Stimulated activated CD4-positive, alpha-beta T cell treated with anti-CD3 and anti-CD28 coated beads, Interleukin-1b, Interleukin-23, amount 100 ng/mL, for 24 hours (primary cell): ENCODE measurements at places on chromosomes 7 and 10.
A peak's percentile ranks its signal among the peaks of the same experiment; 100 is the strongest.

GRCh38 chr7:139777133-139777891 lies 486 bp downstream of the HIPK2 start:
- peak; percentile 30 for DNase-seq

DNA sequence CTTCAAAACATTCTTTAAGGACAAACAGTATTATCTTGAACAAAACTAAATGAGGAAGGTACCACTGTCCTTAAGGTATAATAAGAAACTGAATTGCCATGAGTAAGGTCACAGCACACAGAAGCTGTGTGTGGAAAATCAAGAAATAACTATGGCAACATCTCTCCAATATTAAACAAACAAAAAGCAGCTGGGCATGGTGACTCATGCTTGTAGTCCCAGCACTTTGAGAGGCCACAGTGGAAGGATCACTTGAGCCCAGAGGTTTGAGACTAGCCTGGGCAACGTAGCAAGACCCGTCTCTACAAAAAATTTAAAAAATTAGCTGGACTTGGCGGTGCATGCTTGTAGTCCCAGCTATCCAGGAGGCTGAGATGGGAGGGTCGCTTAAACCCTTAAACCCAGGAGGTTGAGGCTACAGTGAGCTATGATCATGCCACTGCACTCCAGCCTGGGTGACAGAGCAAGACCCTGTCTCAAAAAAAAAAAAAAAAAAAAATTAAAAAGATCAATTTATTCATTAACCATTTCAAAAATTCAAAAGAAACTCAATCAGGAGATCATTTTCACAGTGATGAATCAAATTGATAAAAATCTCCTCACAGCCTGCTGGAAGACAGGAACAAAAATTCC lies 195.4 kb downstream of the SKIDA1 start:
- DNase-seq: no peak

DNA sequence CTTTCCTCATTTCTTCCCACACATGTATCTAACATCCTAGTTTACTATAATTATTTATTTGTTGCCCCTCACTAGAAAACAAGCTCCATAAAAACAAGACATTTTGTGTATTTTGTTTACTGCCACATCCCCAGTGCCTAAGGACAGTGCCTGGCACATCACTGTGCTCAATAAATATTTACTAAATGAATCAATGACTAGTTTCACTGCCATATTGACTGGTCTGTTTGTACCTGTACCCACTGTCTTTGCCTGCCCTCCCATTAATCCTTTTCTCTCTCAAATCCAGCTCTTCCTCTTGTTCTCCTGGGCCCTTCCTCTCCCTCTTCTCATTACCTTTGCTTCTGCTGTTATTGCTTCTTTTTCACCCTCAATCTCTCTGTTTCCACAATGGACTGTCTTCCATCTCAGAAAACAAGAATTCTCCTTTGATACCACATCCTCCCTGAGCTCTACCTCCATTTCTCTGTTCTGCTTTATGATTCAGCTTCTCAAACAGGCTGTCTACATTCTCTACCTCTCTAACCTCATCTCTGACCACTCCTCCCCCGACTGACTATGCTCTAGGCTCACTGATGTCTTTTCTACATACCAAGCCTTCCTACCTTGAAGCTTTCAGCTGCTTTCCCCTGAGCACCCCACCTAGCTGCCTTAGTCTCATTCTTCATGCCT lies 8.3 kb upstream of the FAM133B start:
- no peak for DNase-seq

GRCh38 chr10:51860257-51860656 lies 160.9 kb upstream of the CSTF2T start:
- no peak for DNase-seq

- DNase-seq: no peak
Observed at GRCh38 chr7:102073931-102074880, 212.5 kb upstream of the SH2B2 start.

DNA sequence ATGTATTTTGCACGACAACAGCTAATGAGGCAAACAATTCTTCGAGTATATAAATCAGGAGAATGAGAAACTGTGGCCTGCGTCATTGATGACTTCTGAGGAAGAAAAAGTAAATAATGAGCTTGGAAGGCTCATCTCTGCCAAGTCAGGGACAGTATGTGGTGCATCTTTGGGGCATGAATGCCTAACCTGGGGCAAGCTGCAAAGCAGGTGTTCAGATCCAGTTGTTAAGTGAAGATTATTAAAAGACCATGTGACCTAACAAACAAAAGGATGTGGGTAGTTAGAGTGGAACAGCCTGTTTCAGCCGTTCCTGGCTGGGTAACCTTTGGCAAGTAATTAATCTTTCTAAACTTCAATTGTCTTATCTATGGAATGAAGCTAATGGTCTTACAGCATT lies 93.0 kb downstream of the LYZL2 start:
- DNase-seq: no peak

- DNase-seq: no peak
Observed at GRCh38 chr10:101466016-101466912, 112.3 kb downstream of the BTRC start.

- no peak for DNase-seq
Observed at GRCh38 chr7:97025983-97026714, 1.5 kb upstream of the DLX5 start.

GRCh38 chr10:122486406-122487080 lies 25.2 kb downstream of the HTRA1 start:
- no peak for DNase-seq

- DNase-seq: no peak
Observed at GRCh38 chr7:129746857-129747529, 135.5 kb downstream of the NRF1 start.

- no peak for DNase-seq
Observed at GRCh38 chr10:78348411-78349164, 314.9 kb downstream of the RPS24 start.

- no peak for DNase-seq
Observed at GRCh38 chr7:51187941-51188340, 128.7 kb downstream of the COBL start.

- no peak for DNase-seq
Observed at GRCh38 chr7:98553666-98554065, 63.4 kb upstream of the NPTX2 start.

GRCh38 chr10:75788394-75789205 lies 357.2 kb downstream of the LRMDA start:
- no peak for DNase-seq

- no peak for DNase-seq
Observed at GRCh38 chr7:20030417-20030816, 186.8 kb downstream of the MACC1 start.

GRCh38 chr10:6203331-6204062 lies 765 bp downstream of the PFKFB3 start:
- peak; percentile 21 for DNase-seq

- no peak for DNase-seq
Observed at GRCh38 chr10:18438361-18439126, 212.8 kb downstream of the NSUN6 start.

- no peak for DNase-seq
Observed at GRCh38 chr7:24851786-24852185, 94.5 kb upstream of the GSDME start.

DNA sequence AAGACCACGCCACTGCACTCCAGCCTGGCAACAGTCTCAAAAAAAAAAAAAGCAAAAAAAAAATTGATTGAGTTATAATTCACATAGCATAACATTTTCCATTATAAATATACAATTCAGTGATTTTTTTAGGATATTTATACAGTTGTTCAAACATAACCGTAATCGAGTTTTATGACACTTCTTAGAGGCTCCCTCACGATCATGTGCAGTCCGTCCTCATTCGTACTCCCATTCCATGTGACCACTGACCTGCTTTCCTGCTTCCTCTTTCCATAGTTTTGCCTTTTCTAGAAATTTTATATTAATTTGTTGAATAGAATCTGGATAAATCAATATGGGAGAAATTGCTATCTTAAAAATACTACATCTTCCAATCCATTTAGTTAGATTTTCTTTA lies 45.7 kb downstream of the VTI1A start:
- DNase-seq: no peak

- DNase-seq: no peak
Observed at GRCh38 chr7:5553298-5553877, 129.8 kb upstream of the TNRC18 start.

DNA sequence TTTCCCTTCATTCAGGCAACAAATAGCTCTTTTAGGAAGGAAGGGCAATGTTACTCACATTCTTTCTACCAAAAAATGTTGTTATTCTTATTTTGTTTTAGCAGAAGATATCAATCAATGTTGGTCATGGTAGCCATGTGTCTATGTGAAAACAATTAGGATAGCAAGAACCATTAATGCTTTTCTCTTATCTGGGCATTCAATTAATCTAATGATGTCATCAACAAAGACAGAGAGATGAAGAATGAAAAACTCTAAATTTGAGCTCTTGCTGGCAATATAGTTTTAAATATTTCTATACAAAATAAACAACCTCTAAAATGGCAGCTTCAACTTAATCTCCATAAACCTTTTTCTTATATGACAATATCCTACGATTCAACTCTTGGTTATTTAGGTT lies 353.7 kb upstream of the ANKRD30A start:
- DNase-seq: no peak

GRCh38 chr10:71467569-71468362 lies 71.0 kb downstream of the CDH23 start:
- no peak for DNase-seq

DNA sequence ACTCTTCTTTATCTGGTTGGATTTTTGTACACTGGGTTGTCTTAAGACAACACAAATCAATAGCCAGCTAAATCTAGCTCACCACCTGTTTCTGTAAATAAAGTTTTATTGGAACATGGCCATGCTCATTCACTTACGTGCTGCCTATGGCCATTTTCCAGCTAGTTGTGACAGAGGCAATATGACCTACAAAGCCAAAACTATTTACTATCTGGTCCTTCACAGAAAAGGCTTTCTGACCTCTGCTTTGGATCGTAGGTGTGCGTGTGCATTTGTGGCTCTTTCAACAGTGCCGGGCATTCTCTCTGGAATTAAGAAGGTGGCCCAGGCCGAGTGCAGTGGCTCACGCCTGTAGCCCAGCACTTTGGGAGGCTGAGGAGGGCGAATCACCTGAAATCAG lies 45.5 kb downstream of the NRAP start:
- no peak for DNase-seq

DNA sequence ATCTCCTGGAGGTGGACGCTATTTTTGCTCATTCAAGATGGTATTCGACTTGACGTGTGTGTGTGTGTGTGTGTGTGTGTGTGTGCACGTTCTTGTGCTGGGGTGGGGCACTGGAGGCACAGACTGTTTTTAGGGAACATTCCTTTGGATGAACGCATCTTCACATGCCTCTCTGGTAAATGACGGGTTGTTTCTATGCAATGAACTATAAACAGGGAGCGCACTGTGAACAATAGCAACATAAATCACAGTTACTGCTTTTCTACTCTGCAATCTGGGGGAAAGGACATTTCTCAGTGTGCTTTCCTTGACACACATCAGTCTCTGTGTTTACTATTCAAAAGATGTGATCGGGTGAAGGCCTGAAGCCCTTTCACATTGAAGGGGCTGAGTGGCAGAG lies 120.1 kb upstream of the PITRM1 start:
- DNase-seq: no peak

DNA sequence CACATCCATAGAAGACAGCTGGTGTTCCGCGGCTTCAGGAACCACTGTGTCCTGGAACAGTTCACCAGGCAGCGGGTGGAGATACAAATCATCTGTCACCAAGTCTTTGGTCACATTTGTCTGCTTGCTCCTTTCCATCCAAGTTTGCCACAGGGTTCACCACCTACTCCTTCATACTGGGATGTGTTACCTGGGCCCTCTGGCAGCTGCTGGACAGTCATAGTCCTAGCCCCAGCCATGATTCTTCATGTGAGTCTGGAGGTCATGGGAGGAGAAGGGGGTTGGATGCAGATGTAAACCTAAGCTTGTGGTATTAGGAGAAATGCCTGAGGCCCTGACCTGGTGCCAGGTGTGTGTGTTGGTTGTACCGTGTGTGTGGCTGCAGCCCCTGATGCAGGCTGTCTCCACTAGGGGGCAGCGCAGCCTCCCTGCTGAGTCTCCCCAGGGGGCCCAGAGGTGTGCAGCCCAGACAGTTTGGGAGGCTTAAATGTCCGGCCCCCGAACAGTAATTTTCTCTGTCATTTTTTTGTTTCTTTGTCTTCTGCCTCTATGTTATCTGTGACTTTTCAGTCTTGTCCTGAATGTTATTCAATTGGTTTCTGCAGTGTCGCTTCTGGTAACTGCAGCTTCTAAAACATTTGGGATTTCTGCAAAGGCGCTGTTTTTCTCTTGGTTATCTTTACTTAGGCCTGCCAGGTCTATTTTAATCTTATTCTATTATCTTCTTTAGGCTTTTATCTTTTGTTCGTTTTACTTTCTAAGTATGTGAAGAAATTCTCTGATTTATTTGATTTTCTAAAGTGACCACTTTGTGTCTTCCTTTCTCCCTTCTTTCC lies 14.8 kb downstream of the NPS start:
- DNase-seq: no peak

GRCh38 chr10:4719036-4719435 lies 107.0 kb upstream of the AKR1E2 start:
- DNase-seq: no peak

DNA sequence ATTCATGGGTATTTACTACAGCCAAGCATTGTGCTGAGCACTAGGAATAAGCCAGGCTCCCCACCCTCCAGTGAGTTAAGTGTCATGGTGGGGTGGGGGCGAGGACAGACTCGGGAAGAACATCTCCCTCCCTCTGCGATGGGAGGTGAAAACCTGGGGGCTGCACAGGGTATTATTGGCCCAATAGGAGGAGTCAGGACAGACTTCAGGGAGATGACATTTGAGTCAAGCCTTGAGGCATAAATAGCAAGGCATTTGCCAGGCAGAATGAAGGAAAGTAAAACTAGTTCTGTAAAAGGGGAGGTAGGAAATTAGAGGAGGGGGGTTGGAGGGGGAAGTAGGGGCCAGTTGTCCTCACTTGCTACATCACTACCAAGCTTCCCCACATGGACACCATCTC lies 18.9 kb downstream of the NKX2-3 start:
- no peak for DNase-seq

DNA sequence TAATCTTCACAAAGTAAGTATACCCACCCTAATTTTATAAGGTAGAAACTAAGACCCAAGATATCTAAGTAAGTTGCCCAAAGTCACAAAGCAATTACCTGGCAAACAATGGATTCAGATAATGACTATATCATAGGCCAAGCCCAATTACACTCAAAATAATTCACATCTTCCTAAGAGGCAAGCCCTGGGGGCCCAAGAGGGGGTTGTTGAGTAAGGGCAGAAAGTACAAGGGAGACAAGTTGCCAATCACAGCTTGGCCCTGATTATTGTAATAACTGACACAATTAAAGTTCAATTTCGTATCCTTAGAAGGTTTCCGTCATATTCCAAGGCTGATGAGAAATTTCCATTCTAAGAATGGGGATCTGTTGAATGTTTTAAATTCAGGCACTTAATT lies 91.4 kb downstream of the NPSR1 start:
- DNase-seq: no peak

DNA sequence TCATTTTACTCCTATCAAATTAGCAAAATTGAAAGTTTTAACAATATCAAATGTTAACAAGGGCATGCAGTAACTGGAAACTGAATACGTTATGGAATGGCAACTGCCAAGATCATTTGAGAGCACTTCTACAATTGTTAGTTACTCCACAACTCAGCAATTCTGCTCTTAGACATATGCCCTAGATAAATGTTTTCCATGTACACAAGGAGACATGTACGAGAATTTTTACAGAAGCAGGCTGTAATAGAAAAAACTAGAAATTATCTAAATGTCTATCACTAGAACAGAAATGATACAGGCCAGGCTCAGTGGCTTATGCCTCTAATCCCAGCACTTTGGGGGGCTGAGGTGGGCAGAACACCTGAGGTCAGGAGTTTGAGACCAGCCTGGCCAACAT lies 7.0 kb downstream of the PSAP start:
- DNase-seq: no peak
